ENCODE measurements at places on chromosomes 2 and 18.

DNA sequence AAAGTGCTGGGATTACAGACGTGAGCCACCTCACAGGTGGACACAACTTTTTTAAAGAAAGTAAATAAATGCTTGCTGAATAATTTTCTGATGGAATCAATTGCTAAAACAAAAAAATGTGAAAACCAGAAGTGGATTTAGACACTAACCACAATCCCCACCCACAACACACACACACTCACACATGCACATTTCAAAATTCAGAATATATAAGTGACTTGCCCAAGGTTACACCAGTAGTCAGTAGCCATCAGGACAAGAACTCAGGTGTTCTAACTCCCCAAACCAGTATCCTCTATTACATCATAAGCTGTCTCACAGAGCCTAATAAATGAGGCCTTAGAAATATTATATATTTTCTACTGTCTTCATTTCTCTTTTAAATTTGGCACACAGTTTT lies 1923.6 kb upstream of the PIK3C3 start:
- DNase-seq: no peak

DNA sequence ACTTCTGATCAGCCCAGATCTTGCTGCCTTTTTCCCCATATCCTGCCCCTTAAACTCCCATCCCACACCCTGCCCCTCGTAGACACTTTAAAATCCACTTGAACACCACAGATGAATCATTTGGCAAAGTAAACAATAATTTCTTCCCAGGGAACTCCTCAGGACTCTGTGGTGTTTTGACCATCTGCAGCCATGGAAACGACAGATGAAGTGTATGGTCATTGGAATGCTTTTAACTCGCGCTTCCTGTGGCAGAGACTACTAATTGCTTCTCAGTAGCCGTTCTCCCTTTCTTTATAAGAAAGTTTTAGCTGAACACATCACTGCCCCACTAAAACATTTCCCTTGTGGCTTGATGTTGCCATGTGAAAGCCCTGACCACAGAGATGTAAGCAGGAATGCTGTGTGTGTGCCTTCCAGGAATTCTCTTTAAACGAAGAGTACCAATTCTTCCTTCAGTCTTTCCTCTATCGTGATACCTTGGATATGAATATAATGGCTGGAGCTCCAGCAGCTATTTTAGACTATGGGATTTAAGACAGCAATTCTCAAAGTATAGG lies 92.7 kb upstream of the PARD3B start:
- DNase-seq: no peak

GRCh38 chr2:215241791-215242305 lies 70.0 kb upstream of the ATIC start:
- DNase-seq: no peak

DNA sequence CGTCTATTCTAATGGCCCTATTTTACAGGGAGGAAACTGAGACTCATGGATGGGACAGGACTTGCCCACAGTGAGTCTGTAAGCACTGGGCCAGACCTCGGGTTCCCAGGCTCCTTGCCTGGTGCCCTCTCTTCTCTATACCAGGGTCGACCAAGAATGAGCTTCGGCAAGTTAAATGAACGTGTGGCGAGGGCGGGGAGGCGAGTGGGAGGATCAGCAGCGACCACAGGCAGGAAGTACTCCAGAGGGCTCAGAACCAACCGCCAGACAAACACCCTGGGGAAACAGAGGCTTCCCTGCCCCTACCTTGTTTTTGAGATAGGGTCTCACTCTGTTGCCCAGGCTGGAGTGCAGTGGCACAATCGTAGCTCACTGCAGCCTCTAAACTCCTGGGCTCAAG lies 177.7 kb upstream of the SMAD2 start:
- no peak for DNase-seq

GRCh38 chr2:94881070-94881469 lies 9.8 kb downstream of the TEKT4 start:
- DNase-seq: no peak

- no peak for DNase-seq
Measured at GRCh38 chr2:125684256-125684655, 971.7 kb upstream of the GYPC start.

- no peak for DNase-seq
Measured at GRCh38 chr2:203681978-203682377, 24.5 kb upstream of the CD28 start.

GRCh38 chr2:236250909-236251579 lies 13.2 kb downstream of the ASB18 start:
- no peak for DNase-seq

DNA sequence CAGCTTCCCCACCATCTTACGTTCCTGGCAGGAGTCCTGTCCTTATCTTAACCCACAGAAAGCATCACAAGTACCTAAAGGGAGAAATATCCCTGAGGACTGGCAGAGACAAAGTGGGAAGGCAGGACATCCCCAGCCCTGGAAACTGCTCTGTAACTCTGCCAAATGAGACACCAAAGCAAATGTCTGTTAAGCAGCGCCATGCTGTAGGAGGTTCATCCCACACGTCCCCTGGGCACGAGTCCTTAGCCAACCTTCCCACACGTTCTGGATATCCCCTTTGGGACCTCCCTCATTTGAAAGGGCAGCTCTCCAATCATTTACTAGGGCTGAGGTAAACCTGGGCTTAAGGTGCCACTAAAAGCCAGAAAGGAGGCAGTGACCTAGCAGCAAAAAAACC lies 207.2 kb downstream of the ATAD2B start:
- no peak for DNase-seq

- DNase-seq: no peak
Measured at GRCh38 chr2:172429301-172429968, 2.0 kb downstream of the ITGA6 start.

- DNase-seq: no peak
Measured at GRCh38 chr2:127650785-127651380, 4.9 kb downstream of the GPR17 start.

- no peak for DNase-seq
Measured at GRCh38 chr18:48051945-48052840, 121.7 kb upstream of the SMAD2 start.

- no peak for DNase-seq
Measured at GRCh38 chr2:233426619-233427342, 72.5 kb downstream of the DGKD start.

DNA sequence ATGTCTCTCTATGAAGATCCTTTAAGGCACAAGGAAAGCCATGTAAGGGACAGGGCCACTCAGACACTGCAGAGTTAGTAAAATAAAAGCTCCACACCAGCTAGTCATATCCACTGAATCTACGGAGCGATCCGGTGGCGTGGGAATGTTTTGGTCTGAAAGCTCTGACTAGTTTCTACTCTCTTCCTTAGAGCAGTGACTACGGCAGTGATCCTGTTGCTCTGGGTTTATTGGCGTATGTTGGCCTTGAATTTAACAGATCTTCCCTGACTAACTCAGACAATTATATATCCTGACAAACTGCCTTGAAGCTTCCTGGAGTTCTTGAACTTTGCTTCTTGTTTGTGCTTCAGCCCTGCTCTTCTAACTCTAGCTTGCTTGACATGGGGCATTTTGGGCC lies 115.3 kb upstream of the FZD5 start:
- no peak for DNase-seq

GRCh38 chr2:148253685-148254084 lies 232.8 kb downstream of the MBD5 start:
- no peak for DNase-seq

GRCh38 chr2:82234283-82234874 lies 1929.8 kb upstream of the LRRTM1 start:
- DNase-seq: no peak

Data from GM12864 (cell line).